Ovary (tissue), 10 donors: ENCODE measurements at places on chromosomes 2 and 18. TPM values are rescaled to one million over a fixed set of nuclear protein-coding genes. Genes with fewer than 3 reads are reported as not detected.

- no peak overlapping the region for H3K27ac ChIP-seq
- no peaks in the 10 kb centered on the region for H3K27me3 ChIP-seq
- H3K4me1 ChIP-seq: no peaks in the 10 kb centered on the region
- DNase-seq: no peak
Observed at GRCh38 chr2:112841295-112842044, 4.9 kb upstream of the IL1B start.

- H3K27me3 ChIP-seq: no peaks in the 10 kb centered on the region
- DNase-seq: no peak
- no peaks in the 10 kb centered on the region for H3K36me3 ChIP-seq
- no peak overlapping the region for H3K27ac ChIP-seq
- H3K4me3 ChIP-seq: no peak overlapping the region
- H3K4me1 ChIP-seq: no peaks in the 10 kb centered on the region
Observed at GRCh38 chr18:59736061-59736460, 38.8 kb upstream of the CCBE1 start.

- no peaks in the 10 kb centered on the region for H3K27me3 ChIP-seq
- H3K4me3 ChIP-seq: no peak overlapping the region
- H3K4me1 ChIP-seq: no peaks in the 10 kb centered on the region
Observed at GRCh38 chr2:129428086-129428660, 551.3 kb upstream of the RAB6C start.

DNA sequence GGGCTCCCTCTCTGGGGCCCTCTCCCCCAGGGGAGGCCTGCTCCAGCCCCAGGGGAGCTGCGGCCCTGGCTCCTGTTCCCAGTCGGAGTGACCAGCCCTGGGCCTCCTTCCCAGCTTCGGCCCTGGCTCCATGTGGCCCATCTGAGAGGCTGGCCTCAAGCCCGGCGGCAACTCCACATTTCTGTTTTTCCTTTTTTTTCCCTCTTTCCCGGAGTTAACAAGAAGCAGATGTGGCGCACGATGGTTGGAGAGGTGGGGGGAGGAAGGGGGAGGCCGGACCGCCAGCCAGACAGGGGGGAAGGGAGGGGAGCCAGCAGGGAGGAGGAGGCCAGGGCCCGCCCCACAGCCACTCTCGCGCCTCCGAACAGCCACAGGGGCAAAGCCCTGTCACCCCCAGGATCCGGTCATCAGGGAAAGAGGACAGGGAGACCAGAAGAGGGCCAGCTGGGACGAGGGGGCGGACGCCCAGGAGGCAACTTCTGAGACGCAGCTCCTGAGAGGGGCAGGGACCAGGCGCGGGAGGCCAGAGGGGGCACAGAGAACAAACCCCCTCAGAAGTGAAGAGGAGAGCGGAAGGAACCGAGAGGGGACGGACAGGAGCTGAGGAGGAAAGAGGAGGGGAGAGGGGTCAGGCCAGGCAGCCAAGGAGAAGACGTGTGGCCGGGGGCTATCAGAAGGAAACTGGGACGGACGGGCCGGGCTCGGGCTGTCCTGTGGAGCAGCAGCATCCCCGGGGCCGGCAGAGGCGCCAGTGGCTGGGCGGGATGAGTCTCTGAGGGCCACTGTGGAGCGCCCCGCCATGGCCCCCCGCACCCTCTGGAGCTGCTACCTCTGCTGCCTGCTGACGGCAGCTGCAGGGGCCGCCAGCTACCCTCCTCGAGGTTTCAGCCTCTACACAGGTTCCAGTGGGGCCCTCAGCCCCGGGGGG lies at the start of gene EMILIN1:
Gene EMILIN1, plus strand, starts transcription at position 349 of the 928 bp plus-strand sequence. Its CDS starts 451 bp downstream, at position 800.
- no peaks in the 10 kb centered on the region for H3K27me3 ChIP-seq
- peak; percentile 96 for DNase-seq
- peak within 1 kb of the TSS; percentile 59 for H3K4me3 ChIP-seq
- no peaks in the 10 kb centered on the region for H3K36me3 ChIP-seq

- H3K4me1 ChIP-seq: peaks cover 2% of the 10 kb centered on the region
Observed at GRCh38 chr2:62109554-62109953, 86.4 kb upstream of the B3GNT2 start.

DNA sequence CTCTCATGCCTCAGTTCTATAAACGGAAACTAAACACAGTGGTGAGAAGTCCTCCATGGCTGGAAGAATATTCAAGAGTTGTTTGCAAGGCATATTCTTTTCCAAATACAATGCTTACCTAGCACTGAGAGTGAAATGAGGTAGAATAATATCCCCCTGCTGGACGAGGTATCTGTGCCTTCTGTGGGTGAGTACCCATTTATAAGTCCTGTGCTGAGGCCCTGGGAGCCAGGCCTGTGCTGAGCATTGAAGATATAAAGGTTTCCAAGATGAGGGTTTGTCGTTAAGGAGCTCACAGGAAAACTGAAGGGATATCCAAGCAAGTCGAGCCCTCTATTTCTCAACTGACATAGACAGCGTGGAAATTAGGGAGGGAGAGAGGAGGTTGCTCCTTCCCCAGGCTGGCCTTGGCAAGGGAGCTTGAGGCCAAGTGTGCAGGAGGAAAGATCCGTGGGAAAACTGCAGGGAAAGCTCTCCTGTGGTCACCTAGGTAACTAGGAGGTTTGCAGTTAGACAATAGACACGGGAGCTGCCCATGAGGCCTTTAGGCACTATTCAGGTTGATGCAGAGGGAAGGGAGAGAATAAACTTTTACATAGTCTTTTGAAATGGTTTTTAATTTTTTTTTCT lies 17.6 kb downstream of the PTPRM start:
- H3K27ac ChIP-seq: peak overlapping the region; percentile 67
- H3K4me1 ChIP-seq: peaks cover 6% of the 10 kb centered on the region
- H3K36me3 ChIP-seq: no peaks in the 10 kb centered on the region
- H3K27me3 ChIP-seq: no peaks in the 10 kb centered on the region
- no peak overlapping the region for H3K4me3 ChIP-seq

GRCh38 chr2:222756951-222757650 lies 85.6 kb downstream of the MOGAT1 start:
- H3K27me3 ChIP-seq: no peaks in the 10 kb centered on the region
- DNase-seq: no peak
- H3K4me1 ChIP-seq: peaks cover 8% of the 10 kb centered on the region
- no peaks in the 10 kb centered on the region for H3K36me3 ChIP-seq

DNA sequence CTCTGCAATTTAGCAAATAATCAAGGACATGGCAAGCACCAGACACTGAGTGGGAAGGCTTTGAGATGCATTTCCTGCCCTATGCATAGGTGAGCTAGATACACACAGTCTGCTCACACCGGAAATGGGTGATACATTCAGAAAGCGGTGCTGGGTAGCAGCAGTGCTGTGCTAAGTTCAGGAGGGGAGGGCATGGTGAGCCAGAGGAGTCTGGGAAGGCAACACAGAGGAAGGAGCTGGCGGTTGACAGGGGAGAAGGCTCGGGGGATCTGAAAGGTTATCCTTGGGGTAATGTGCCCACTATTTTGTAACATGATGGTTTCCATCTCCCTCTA lies 57.4 kb upstream of the EPAS1 start:
- no peak overlapping the region for H3K4me3 ChIP-seq
- no peak overlapping the region for H3K27ac ChIP-seq
- H3K4me1 ChIP-seq: no peaks in the 10 kb centered on the region
- H3K27me3 ChIP-seq: no peaks in the 10 kb centered on the region

Gene TSPYL6
- 0.24 TPM for total RNA-seq

Gene CYP1B1
- total RNA-seq: 8.7 TPM

Gene SLC38A11
- not detected for total RNA-seq
